Stimulated activated CD8-positive, alpha-beta memory T cell treated with anti-CD3 and anti-CD28 coated beads, Interleukin-4, amount 100 ng/mL, for 4 hours (primary cell): ENCODE measurements at places on chromosomes 1 and 21.
A peak's percentile ranks its signal among the peaks of the same experiment; 100 is the strongest.

DNA sequence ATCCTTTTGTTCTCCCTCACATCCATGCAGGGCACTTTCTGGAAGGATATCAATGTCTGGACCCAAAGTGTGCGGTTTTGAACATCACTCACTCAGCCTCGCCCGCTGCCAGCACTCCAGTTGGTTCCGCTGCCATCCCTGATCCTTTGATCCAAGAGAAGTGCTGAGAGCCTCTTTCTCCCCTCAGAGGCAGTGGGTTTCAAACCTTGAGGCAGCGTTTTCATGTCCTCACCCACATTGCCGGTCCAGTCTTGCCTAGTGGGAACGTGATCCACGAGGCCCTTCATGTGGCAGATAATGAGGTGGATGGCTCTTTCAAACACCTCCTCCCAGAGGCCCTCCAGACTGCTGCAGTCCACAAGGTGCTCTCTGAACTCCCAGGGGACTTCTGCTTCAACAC lies 122.2 kb downstream of the ACTL8 start:
- no peak for DNase-seq

DNA sequence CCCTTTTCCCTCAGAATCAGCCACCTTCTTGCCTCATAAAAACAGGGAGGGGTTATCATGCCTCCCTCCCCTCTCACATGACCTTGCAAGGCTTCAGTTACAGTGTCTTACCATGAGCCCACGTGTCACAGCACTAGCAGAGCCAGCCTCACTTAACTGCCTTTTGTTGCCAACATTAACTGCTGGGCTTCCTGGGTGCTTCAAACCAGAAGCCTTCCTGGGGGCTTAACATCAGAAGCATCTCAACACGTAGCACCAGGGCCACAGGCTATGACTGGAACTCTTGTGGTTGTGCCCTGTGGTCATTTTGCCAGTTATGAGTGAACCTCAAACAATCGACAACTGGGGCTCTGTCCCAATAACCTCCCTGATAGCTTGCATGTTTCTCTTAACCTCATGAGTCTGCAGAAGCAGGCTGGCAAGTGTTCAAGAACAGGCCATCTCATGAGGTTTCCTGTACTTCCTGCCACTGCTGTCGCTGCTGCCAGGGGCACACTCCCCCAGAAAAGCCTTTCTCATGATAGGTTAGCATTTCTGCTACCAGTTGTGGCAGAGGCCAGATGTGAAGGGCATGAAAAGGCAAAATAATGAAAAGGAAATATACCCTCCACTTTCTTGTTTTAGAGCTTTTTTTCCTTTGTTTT lies 132.2 kb downstream of the GLUL start:
- DNase-seq: peak; percentile 15

- no peak for DNase-seq
Measured at GRCh38 chr1:153610334-153610733, 2.6 kb downstream of the S100A16 start.

GRCh38 chr1:236041631-236042618 lies 23.0 kb downstream of the NID1 start:
- DNase-seq: no peak

DNA sequence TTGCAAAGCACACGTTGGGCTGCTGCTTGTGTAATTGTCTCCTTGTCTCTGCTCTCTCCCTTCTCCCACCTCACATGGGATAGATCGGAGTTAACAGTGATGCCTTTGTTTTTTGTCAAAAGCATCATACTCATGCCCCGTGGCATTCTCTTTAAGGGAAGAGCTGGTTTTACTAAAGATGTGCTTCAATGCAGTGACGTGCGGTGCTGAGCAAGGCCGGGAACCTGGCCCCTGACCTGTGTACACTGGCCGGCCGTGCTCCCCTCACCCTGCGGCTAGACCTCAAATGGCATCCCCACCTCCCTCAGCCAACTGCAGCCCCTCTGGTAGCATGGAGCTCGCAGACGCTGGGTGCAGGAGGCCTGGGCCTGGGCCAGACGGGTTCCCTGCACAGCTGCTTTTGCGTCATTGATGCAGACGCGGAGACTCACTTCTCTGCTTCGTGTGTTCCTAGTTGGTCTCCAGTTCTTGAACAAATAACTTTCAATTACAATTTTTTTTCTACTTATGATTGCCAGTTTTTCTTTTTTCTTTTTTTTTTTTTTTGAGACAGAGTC lies 19.9 kb downstream of the AGPAT3 start:
- no peak for DNase-seq

GRCh38 chr21:44579056-44579832 lies 1.2 kb downstream of the KRTAP10-5 start:
- no peak for DNase-seq

- no peak for DNase-seq
Measured at GRCh38 chr1:84598846-84599741, 24.9 kb upstream of the CTBS start.

GRCh38 chr1:224735159-224735558 lies 119.0 kb downstream of the CNIH3 start:
- DNase-seq: no peak

DNA sequence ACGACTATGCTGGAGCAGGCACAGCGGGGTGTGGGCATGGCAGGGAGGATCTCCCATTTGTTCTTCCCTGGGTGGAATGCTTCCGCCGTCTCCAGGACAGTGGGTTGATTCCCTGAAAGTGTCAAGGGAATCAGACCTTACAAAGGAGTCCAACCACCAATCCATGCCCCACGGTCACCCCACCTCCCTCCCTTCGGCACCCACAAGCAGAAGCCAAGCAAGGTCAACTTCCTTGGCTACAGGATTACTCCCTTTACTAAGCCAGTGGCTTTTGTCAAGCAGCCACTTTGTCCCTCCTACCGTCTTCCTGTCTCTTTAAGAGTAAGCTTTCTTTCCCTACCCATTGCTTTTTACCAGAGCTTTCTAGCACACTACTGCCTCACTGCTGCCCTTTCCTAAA lies 15.9 kb upstream of the NUAK2 start:
- no peak for DNase-seq

GRCh38 chr1:168439456-168440375 lies 104.1 kb downstream of the XCL2 start:
- peak; percentile 63 for DNase-seq

GRCh38 chr1:100524355-100524754 lies 13.6 kb upstream of the GPR88 start:
- no peak for DNase-seq

GRCh38 chr1:12040457-12041051 lies 21.3 kb downstream of the MIIP start:
- no peak for DNase-seq

GRCh38 chr1:184194236-184194635 lies 142.7 kb downstream of the TSEN15 start:
- DNase-seq: no peak

- DNase-seq: no peak
Measured at GRCh38 chr1:204558467-204558866, 42.3 kb downstream of the MDM4 start.

- no peak for DNase-seq
Measured at GRCh38 chr21:35512346-35512745, 463.2 kb upstream of the RUNX1 start.

GRCh38 chr21:42535602-42536171 lies 22.0 kb downstream of the SLC37A1 start:
- DNase-seq: no peak

GRCh38 chr1:99965646-99966375 lies 4.0 kb upstream of the SLC35A3 start:
- no peak for DNase-seq

DNA sequence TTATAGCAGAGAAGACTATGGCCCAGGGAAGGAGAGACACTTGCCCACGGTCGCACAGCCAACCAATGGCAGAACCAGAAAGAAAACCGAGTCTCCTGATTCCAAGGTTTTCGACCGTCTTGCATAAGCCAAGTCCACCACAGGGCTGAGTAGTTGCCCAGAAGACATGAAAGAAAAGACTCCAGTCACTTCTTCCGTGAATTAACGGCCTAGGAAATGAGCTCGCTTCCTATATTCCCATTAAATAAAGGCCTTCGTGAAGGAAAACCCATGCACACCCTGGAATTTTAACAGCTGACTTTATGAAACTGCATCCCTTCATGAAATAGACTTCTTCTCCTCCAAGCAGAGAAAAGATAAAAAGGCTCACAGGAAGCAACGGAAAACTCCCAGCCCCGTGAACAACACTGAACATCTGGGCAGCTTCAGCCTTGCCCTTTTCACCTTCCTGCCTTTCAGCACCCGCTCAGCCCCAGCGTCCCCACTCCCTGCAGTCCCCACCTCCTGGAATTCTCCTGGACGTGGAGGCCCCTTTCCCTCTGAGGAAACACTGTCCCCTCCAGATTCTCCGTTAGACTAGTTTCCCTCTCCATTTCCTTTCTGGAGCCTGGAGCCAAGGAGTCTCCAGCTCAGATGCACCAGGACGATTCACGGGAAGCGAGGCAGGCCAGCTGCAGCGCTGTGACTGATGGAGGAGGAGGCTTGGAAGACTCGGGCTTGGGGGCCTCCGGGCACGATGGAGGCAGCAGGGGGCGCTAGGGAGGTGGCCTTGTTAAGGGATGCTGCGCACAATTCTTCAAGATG lies 2.7 kb upstream of the MYOC start:
- peak; percentile 20 for DNase-seq

DNA sequence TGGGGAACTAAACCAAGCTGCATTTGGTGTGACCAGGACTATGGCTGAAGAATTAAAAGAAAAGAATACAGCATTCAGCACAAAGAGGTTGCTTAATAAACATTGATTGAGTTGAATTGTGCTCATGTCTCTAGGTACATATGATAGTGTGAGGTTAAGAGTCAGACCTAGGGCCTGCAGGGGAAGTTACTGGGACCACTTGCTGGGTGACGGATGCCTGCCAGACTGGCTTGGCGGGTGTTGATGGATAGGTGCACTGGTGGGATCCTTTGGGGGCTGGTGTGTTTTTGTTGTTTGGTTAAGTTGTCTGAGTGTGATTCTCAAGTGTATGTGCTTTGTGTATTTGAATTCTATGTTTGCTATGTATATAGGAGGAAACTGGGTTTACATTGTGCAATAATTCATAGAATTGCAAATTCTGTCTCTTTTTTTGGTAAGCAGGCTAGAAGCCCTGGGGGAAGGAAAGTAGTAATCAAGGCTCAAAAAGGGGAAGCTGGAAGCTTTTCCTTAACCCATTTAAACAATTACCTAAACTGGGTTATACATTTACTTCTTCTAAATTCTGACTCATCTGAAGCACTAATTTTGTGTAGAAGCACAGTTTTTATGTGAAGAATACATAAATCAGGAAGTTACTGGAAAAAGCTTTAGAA lies 1.8 kb downstream of the CD101 start:
- no peak for DNase-seq

- DNase-seq: no peak
Measured at GRCh38 chr1:198176179-198176578, 19.4 kb downstream of the NEK7 start.

DNA sequence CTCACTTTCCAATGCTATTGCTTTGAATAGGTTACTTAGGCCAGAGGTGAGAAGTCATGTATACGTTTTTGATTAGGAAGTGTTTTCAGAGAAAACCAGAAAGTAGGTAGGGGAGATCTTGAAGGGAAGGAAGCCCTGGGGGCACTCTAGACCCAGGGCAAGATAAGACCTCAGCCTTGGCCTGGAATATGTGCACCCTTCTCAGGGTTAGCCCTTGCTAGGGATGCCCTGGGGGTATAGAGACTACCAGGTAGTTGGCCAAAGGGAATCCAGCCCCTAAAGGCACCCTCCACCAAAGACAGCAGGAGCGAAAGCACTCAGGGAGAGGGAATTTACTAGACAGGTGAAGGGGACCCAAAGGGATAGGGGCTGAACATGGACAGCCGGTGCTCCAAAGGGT lies 7.0 kb downstream of the TIAM1 start:
- DNase-seq: no peak

DNA sequence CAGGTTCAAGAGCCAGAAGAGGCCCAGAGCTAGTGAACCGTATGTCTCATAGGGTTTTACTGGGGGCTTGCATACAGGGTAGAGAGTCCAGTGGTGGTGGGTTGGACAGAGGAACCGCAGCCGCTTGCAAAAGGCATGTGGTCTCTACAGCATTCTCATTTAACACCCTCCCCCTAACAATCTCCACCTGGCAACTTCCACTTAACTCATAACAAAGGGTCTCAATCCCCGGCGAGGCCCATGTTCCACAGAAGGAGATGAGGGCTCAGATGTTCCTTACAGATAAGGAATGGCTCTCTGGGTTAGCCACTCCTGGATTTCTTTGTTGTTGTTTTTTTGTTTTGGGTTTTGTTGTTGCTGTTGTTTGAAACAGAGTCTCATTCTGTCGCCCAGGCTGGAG lies 106.1 kb downstream of the APP start:
- DNase-seq: no peak

DNA sequence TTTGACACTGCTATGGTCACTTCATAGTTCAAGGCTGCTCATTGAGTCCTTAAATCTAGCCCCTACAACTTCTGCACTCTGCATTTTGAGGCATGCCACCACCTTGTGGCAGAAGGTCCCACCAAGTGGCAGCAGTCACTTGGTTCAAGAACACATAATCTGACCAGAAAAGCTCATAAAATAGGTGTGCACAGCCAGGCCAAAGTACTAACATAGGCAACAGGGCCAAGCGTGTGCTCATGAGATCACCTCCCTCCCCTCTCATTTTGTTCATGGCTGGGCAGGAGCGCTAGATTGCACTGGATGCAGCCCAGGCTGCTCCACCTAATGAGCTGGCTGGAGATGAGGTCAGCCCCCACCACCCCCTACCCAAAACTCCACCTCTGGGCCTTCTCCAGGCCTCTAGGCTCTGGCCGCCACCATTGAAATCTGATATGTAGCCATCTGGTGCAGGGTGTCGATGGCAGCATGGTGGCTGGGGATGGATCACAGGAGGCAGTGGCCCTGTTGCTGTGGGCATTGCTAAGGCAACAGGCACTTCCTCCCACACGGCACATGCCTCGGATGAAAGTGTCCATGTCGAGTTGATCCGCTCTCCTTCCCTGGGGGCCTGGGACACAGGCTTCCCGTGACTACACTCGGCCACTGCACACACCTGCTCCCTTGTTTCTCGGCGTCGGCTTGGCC lies 193.2 kb downstream of the TRABD2B start:
- no peak for DNase-seq

- DNase-seq: no peak
Measured at GRCh38 chr1:65371544-65371943, 48.9 kb upstream of the LEPR start.

GRCh38 chr1:228471762-228472398 lies 15.3 kb upstream of the RNF187 start:
- DNase-seq: no peak

DNA sequence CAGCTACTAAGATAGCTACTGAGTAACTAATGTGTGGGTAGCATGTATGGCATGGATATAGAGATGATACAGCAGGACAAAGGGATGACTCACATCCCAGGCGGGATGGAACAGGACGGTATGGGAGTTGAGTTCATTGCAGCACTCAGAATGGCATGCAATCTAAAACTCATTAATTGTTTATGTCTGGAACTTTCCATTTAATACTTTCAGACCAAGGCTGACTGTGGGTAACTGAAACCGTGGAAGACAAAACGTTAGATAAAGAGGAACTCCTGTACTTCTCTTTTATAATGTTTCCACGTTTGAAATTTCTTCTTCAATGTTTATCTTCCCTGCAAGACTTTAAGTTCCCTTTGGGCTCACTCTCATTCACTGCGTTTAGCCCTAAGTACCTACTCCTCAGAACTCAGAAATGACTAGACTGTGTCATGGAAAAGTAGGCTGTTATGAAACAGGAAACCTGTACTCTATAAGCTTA lies 151.9 kb downstream of the MAGI3 start:
- no peak for DNase-seq

- no peak for DNase-seq
Measured at GRCh38 chr1:207069061-207069460, 16.0 kb downstream of the PFKFB2 start.

- no peak for DNase-seq
Measured at GRCh38 chr1:239240736-239241135, 145.6 kb upstream of the CHRM3 start.

GRCh38 chr1:60564916-60565750 lies 491.6 kb upstream of the C1orf87 start:
- no peak for DNase-seq

- DNase-seq: no peak
Measured at GRCh38 chr1:106897976-106898375, 158.5 kb upstream of the PRMT6 start.
